Activated CD4-positive, alpha-beta T cell treated with anti-CD3 and anti-CD28 coated beads, Interleukin-2, Interleukin-4, amounts not matched to agents 100 ng/mL and 50 ng/mL, durations not matched to agents 16 hours and 8 hours (primary cell): ENCODE measurements at places on chromosomes 2 and 18.

DNA sequence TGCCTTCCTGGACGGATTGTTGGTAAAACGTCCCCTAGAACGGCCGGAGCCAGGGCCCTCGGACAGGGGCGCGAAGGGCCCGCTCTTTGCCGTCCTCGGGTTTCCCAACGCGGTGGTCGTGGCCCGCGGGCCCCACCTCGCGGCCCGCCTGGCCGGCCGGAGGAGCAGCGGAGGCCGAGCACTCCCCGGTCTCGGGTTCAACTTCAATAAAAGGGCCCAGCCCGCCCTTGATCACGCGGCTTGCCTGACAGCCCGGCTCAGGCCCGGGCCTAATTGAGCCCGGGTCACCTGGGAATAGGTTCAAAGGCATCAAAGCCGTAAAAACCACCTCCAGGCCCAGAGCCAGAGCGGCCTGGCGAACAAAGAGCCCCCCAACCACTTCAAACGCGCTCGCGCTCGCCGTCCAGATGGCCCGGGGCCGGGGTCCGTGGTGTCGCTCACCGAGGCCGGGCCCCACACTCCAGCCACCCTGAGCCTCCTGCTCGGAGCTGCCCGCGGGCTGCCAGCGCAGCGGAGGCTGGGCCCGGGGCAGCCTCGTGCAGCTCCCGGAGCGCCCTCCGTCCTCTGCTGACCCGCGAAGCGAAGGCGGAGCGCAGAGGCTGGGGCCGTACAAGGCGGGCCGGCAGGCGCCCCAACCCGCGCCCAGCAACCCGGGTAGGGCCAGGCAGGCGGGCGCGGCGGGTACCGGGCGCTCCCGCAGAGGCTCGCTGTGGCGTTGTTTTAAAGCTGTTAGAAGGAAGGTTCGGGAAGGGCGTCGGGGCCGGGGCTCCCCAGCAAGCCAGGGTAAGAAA, 1.1 kb upstream of the TWIST2 start:
- DNase-seq, result no peak

- no peak for DNase-seq
Observed at GRCh38 chr2:203690441-203691047, 15.9 kb upstream of the CD28 start.

GRCh38 chr2:232798187-232798586, 21.8 kb upstream of the KCNJ13 start:
- DNase-seq, result no peak

- DNase-seq, result no peak
Observed at GRCh38 chr18:77993188-77993981, 743.7 kb downstream of the GALR1 start.

DNA sequence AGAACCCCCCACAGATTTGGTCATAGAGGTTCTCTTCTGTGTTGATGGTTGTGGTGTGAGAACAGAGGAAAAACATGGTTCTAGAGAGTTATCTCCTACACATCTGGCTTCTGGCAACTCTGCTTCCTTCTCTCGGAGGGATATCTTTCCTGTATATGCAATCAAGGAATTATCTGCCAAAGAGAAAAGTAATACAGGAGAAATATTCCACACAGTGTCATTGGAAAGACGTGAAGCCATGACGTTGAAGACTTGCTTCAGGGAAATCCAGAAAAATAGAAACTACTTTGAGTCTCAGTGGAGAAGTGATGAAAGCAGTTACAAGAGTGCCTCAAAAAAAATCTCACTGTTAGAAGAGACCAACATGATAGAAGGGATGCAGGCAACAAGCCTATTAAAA, 78.5 kb downstream of the RAB31 start:
- DNase-seq, result no peak

DNA sequence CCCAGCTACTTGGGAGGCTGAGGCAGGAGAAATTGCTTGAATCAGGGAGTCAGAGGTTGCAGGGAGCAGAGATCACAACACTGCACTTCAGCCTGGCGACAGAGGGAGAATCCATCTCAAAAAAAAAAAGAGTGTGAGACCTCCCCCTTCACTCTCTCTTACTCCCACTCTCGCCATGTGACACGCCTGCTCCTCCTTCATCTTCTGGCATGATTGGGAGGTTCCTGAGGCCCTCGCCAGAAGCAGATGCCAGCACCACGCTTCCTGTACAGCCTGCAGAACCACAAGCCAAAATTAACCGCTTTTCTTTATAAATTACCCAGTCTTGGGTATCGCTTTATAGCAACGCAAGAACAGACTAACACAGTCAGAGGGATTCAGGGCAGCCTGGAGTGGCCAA, 66.3 kb upstream of the CREB1 start:
- DNase-seq, result no peak

DNA sequence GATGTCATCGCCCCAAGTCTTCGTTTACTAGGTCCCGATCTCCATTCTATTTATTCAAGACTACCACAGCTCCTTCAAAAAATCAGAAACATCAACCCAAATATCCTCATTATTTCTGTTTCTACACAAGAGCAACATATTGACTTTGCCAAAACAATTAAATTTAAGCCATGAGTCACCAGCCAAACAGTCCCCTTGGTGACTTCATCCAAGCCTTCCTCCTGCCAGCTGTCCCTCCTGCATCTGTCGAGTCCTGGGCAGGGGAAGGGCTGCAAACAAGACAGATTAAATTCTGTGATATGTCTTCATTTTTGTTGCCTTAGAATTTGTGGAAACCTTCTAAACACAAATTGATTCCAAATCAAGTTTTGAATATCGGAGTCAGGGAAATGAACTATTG, 110.3 kb downstream of the SP3 start:
- DNase-seq, result no peak
